ENCODE measurements at places on chromosomes 5 and 9.
A peak's percentile ranks its signal among the peaks of the same experiment; 100 is the strongest.

DNA sequence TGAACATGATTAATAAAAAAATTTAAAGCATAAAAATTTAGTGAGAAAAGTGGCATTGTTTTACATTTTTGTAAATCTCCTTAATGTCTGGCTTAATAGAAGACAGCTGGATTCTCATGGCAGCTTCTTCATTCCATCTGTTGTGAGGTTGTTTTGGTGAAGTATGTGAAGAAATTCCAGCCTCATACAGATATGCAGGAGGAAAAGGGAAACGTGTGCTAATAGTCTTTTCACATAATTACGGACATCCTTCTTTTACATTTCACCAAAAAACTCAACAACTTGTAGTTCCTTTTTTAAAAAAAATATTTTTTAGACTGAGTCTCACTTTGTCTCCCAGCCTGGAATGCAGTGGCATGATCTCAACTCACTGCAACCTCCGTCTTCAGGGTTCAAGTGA is 46.9 kb downstream of the HACD4 start:
- no peak for DNase-seq

DNA sequence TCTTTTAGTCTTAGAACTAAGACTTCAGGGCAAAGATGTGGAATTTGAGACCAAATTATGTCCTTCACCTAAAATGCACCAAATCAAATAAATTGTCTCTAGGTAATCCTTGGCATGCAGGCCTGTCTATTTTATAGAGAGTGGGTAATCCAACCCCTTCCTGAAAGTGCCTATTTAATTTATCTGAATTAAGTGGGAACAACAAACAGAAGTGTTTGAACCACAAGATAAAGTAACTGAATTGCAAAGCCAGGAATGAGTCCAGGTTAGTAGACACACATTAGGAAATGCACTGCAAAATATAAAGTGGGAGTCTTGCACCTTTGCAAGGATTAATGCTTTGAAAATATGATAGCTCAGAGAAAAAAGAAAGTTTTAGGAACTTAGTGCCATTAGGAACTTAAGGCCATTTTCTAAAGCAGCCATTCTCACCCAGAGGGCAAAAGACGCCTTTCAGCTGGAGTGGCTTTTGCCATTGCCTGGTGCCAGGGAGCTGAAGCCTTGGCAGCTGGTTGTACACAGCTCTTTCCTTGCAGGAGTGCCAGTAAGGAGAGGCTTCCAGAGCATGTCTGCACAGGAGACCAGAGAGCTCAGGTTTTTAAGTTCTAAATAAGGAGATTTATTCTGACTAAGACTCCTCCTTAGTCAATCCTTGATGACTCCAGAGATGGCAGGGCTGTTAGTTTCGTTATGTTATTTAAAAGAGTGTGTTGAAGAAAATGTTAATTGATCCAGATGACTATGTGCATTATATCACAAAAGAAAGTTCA is 151.7 kb upstream of the ELL2 start:
- DNase-seq = no peak

DNA sequence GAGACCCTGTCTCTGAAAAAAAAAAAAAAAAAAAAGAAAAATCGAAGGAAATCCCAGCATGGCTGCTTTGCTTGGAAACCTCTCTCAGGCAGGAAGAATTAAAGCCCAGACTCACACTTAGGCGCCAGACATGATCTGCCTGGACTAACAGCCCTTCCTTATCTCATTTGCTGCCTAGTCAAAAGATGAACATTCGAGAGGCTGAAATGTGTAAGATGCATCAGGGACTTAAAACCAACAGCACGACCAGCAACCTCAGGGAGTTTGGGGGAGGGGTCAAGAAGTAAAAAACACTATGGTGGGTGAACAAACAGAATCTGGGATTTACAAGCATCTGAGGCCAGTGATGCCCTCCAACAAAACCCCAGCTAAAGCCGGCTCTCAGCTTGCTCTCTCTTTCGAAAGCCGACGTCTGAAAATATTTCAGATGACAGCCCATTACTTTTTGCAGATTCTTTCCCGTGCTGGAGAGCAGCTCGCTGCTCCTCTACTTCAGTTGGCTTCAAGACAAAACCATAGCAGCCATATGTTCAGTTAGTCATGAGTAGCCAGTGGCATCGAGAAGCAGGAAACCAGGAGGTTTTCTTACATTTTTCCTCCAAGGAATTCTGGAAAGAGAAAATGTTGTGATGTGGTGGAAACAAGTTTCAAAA is 249.9 kb downstream of the MARCHF11 start:
- DNase-seq = no peak

- DNase-seq = no peak
These were observed 357.0 kb upstream of the PIK3R1 start for GRCh38 chr5:67858471-67859031.

DNA sequence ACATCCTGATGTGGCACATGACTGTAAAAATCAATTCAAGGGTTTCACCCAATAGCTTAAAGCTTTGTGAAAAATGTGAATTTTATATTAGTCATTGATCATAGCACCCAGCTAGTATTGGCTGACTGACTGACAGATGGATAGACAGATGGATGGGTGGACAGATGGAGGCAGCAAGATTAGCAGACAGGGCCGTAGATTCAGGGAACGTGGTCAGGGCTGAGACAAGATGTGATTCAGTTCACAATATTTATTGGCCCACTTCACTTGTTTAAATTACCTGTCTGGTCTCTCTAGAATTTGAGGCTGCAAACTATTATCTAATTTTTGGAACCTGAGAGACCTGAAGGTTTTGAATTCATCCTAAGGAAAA is 12.0 kb upstream of the PCSK5 start:
- no peak for DNase-seq

- no peak for DNase-seq
These were observed 173.1 kb upstream of the ANKRD55 start for GRCh38 chr5:56406221-56406620.

DNA sequence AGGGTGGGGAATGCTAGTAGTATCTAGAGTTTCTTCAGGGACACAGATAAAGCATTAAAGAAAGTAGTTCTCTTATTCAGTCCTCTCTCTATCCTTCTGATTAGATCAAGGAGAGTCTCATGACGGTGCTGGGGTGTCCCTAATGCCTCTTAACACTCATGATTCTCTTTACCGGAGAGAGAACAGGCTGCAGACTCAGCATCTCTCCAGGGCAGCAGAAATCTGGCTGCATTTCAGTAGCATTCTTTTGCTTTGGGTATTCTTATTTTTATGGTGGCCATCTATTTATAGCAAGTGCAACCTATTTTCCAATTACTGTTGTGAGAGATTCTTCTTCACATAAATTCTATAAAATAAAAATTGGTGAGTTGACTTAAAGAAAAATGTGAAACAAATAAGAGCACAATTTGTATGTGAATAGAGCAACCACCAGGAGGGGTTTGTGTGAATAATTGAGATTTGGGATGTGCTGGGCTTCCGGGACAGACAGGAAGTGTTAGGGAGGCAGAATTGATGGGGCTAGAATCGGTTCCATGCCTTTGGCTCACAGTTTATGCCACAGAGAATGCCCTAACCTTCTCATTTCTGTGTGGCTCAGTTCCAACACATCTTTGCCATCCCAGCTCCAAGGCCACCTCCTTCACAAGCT is 23.8 kb upstream of the BOD1 start:
- DNase-seq = no peak

- DNase-seq = no peak
These were observed 142.4 kb downstream of the ELAVL2 start for GRCh38 chr9:23683611-23684061.

GRCh38 chr9:119802133-119802532 is 432.9 kb upstream of the BRINP1 start:
- DNase-seq = no peak

DNA sequence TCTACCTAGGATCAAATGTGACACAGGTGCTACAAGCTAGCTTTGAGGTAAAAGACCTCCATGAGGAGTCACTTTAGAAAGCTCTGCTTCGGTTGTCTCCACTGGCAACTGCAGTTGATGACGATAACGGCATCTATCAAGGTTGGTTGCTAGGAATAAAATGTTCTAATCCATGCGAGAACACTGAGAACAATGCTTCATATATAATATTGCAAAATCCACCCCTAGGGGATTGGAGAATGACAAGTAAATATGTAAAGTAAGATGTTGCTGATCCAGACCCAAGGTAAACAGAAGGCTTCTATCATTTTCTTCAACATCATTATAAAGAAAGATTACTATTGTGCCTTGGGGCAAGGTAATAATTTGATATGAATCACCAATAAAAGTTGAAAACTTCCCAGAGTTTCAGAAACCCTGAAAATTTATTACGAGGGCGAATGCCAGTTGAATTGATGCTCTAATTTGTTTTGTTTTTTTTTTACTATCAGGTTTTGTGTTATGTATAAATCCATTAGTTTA is 1003.4 kb downstream of the CDH18 start:
- DNase-seq = no peak

- DNase-seq = no peak
These were observed 384.8 kb upstream of the PCSK5 start for GRCh38 chr9:75505654-75506053.

- DNase-seq = peak; percentile 82
These were observed 115.4 kb downstream of the RGS3 start for GRCh38 chr9:113578882-113579282.

DNA sequence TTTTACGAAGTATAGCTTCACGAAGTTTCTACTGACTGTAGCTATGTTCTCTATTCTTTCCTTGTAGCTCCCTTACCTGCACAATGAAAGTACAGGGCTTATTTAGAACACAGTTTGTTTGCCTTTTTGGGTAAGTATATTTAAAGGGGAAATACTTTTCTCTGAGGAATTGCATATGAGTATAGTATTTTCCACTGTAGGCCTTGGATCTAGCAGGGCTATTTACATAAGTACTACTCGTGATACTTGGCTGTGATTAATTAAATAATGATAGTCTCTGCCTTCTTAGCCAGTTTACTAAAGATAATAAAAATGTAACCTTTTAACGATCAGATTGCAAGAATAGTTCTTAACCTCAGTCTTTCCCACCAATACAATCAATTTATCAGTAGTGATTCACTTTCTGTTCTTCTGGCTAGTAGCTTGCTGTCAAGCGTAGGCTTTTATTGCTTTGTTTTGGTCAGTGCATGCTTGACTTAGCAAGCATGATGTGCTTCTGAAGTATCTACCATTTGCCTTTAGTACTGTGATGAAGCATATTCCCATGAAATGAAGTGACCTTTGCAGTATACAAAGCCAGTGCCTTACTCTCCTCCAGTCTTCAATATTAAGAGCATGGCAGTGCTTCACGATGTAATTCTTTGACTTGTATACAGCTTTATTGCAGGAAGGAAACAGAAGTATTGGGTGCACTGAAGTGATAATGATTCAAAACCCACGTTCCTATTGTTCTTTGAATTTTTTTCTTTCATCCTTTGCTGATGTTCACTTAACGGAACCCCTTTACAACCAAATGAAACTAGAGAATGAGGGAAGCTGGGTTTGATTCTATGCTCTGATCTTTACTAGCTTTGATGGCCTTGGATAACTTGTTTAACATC is 64.2 kb downstream of the SLC44A1 start:
- DNase-seq = no peak

DNA sequence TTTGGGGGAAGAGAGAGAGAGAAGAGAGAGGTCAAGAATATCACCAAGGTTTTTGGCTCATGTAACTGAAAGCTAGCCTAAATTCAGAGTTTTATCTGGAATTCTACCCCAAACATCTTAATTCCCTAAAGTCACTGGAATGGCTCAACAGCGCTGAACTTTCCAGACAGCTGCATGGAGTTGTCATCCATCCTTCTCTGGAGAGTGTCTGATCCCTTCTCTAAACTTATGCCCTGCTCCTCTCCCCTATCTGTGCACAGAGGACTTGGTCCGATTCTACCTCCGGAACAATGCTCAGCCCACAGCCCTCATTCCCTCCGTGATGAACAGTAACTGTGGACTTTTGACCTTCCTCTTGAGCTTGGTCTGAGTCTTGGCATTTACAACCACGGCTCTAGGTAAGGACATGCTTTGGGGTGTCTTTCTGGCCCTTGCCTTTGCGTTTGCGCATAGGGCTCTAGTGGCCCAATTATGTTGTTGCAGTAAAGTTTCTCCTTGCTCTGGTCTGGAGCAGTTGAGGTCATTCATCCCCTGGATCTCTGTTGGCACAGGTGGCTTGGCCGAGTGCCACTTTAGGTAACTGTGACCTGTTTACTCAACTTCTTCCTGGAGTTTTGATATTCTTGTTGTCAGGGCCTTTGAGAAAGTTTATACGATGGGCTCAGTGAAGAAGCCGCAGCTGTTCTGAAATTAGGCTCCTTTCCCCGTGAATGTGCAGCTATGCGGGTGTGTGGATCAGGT is 18.3 kb upstream of the CD180 start:
- no peak for DNase-seq

DNA sequence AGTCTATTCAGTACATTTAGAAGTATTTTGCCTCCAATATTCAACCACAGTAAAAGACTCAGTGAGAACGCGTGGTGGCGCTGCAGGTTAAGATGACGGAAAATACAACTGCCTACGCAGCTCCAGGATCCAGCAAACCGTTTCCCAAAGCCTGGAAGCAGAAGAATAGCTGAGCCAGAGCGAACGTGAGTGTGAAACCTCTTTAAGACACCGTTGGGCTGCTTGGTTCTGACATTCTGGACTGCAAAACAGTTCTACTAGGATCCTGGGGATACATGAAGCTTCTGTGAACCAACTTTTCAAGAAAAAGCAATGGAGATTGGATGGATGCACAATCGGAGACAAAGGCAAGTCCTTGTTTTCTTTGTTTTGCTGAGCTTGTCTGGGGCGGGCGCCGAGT is at the start of gene PCDHB16:
Gene PCDHB16, plus strand, starts transcription at position 140 of the 400 bp plus-strand sequence. Its CDS starts 173 bp downstream, at position 313.
- no peak for DNase-seq

DNA sequence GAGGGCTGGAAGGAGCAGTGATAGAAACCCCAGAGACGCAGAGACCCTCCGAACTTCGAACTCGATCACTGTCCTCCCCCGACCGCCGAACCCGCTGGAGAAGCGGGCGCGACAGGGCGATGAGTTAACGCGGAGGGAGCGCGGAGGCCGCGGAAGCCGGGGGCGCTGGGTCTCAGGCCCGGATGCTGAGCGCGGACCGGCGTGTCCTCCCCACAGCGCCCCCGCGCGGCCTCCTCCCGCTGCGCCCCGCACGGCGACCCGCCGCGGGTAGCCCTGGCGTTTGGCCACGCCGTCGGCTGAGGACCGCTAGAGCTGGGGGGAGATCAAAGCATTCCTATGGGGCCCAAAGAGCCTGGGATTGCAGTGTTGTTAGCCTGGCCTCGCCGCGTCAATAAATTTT is 7.7 kb upstream of the DMRT2 start:
- no peak for DNase-seq

- no peak for DNase-seq
These were observed 458.5 kb downstream of the MAT2B start for GRCh38 chr5:163963881-163964280.

DNA sequence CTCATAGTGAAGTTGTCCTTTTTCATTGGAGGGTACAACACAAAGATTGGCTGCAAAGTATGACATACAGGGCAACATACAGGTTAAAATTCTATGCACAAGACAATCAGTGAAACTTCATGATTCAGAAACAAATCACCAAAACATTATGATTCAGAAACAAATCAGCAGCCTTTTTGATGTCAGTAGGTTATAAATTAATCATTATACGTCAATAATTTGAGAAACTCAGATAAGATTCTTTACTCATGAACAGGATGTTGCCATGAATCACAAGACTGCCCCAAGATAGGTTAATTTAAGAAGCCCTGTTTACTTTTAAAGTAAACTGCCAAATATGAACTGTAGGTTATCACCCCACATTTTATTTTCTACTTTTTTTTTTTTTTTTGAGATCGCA is 62.2 kb upstream of the IL33 start:
- DNase-seq = no peak
